ENCODE measurements at places on chromosomes 16 and 17.

DNA sequence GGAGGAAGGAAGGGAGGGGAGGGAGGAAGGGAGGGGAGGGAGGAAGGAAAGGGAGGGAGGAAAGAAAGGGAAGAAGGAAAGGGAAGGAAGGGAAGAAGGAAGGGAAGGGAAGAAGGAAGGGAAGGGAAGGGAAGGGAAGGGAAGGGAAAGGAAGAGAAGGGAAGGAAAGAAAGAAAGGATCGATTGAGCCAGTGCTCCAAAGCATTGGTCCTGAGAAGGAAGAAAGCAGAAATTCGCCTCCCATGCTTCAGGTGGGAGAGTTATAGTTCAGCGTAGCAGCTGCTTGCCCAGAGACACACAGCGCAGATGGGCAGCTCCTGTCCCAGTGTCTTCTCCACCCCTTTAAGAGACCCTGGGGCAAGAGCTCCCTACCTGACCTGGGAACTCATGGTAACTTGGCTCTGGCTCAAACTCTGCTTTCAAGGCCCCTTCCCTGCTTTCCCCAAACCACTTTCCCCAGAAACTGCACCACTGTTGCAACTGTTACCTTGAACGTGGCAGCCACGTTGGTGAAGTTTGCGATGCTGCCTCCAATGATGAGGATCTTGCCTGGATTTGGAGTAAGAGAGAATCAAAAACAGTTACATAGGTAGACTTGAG lies 14.4 kb downstream of the ACLY start:
- DNase-seq = no peak

GRCh38 chr17:78214016-78214705 lies at the start of gene BIRC5:
BIRC5 (plus strand) TSS chr17:78214253; CDS start chr17:78214317, 64 bp downstream.
- peak; percentile 94 for DNase-seq

DNA sequence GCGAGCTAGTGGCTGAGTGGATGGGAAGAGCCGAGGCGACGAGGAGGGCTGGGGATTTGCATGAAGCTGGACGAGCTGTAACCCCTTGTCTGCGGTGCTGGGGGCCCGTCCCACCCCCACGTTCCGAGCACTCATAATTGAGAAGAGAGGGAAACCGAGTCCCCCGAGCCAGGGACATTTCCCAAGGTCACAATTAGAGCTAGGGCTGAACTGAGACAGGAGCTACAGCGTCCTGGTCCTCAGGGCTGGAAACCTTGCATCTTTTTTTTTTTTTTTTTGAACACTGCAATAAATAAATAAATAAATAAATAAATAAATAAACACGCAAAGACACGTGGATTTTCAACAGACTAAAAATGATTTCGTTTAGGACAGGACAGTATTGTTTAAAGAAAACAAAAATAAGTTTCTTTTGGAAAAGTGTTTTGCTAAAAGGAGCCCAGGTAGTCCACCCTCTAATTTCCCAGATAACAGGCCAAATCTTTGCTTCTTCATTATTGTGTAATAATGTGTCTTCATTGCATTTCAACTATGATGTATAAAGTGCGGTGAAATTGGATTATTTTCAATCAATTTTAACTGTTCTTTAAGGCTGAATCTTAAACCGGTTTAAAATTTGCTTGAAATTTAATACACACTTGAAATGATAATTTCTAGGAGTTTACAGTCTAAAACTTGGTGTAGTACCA lies 992 bp downstream of the GDPD1 start:
- no peak for DNase-seq

GRCh38 chr16:73482310-73482709 lies 434.4 kb upstream of the ZFHX3 start:
- DNase-seq = peak; percentile 16

DNA sequence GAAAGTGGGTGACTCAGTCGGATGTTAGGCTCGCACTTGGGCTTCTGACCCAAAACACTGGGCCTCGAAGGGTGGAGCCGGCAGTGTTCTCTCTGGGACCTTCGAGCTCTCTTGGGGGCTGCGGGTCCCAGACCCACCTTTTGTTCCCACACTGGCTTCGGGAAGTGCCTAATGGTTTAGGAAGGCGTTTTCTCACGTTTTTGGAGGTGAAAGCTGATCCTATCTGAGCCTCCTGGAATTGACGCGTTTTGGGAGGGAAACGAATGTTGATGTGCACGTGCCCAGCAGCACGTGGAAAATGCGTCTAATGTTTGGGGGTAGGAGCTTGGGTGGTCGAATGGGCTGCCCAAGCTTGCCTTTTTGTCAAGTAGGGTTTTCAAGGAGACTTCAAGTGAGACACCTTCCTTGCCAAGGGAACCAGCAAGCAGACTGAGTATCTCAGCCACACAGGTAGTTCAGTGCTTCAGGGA lies 666 bp downstream of the HGS start:
- DNase-seq = no peak

DNA sequence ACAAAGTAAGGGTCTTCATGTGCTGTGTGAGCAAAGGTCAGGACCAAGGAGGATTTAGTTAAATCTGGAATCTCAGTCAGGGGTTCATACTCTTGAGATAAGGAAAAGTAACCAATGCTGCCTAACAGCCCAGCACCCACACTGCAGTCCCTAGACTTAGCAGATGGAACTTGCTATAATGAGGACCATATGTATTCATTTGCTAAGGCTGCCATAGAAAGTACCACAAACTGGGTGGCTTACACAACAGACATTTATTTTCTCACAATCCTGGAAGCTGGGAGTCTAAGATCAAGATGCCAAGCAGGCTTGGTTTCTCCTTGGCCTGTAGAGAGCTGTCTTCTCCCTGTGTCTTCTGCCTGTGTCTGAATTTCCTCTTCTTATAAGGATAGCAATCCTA lies 20.8 kb downstream of the ZP2 start:
- DNase-seq = no peak

- DNase-seq = peak; percentile 80
Observed at GRCh38 chr16:88754912-88755744, 29.9 kb downstream of the PIEZO1 start.

DNA sequence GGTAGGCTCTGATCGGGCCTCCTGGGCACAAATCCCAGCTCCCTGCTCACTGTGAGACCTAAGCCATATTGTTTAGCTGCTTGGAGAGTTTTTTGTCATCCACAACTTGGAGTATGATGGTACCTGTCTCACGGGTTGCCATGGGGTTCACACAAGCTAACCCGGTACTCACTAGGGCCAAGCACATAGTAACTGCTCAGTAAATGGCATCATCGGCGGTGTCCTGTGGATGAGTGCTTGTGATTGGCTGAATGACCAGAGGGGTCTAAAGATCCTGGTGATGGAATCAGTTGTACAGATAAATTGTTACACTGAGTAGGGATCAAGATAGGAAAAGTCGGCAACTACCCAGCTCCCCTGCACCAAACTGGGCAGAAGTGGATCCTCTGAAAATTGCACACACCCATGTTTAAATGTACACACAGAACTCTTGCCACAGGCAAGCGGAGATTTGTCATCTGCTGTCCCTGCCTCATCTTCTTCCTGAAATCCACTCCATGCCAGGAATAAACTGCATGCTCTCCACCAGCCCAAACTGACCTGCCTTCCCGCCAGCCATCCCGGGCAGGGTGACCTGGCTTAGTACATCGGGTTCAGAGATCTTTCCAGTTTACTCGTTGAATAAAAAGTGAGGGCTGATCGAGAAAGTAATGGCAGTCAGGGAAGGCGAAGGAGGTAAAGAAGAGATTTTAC lies 6.5 kb downstream of the MAPT start:
- no peak for DNase-seq

DNA sequence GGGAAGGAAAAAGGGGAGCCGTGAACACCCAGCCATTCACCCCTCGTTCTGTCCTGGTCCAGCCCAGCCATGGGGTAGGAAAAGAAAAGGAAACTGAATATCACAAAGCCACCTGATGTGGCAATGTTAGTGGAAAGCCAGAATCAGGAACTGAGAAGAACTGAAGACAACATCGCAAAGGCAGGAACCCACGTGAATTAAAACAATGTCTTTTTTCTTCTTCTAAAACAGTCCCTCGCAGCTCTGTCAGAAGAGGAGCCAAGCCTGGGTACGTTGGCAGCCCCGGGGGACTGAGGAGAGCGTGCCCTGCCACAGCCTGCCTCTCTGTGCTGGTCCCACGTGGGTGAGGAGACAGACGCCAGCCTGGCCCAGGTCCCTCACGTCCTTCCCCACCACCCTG lies 55.0 kb downstream of the ZNF423 start:
- DNase-seq = no peak

DNA sequence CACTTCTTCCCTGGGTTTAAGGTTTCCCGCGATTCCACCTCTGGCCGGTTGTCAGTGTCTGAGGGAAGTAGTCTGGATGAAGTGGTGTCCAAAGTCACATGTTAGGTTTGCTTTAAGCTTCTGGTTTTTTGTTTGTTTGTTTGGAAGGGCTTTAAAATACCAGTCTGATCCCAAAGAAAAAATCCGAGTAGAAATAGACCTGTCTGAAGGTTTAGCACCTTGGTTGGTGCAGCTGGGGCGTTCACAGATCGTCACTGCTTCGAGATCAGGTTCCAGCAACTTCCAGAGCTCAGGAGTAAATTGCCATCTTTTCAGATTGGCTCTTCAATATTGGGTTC lies 567 bp downstream of the TMEM97 start:
- no peak for DNase-seq

- no peak for DNase-seq
Observed at GRCh38 chr17:42178817-42179216, 2.1 kb downstream of the KCNH4 start.

- DNase-seq = no peak
Observed at GRCh38 chr17:80722661-80723060, 178.0 kb downstream of the RPTOR start.

DNA sequence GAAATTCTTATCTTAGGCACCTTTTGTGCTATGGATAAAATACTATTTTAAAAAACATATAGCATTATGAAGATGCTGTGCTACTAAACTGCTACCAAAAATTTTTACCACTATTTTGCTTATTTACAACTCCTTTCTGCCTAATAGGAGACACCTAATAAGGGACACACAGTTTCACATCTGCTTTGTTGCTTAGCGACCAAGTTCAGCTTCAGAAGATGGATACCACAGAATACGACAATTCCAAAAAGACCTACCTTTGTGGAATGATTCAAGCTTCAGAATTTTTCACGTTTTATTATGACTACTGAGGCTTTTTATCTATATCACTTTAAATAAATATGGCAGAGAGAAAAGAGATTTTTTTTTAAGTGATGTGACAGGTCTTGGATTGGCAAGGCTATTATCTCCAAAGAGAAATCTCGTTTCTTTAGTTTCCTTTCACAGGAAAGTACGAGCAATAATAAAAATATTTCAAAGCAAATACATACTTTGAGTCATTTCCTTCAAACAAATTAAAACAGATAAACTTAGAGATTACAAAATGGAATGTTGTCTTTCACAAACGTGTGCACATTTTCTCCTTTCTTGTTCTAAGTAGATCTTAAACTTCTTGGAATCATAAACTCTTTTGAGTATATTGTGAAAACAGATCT lies 35.4 kb downstream of the SPAG9 start:
- no peak for DNase-seq

DNA sequence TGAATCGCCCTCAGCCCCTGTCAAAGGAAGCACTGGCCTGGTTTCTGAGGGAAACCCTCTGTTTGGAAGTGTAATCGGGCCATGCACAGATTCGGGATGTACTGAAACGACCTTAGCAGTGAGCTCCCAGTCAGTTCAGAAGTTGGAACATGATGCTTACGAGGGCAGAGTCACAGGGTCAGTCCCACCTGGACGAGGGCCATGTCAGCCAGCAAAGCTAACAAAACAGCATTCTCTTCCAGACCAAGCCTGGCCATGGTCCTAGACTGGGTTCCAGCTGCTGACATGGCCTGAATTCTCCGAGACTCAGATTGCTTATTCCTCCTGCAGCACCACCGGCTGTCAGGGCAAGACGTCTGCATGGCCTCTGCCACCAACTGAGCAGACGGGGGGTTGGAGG lies 192.2 kb upstream of the WSCD1 start:
- no peak for DNase-seq

GRCh38 chr17:29909236-29910003 lies 20.6 kb downstream of the SSH2 start:
- no peak for DNase-seq

DNA sequence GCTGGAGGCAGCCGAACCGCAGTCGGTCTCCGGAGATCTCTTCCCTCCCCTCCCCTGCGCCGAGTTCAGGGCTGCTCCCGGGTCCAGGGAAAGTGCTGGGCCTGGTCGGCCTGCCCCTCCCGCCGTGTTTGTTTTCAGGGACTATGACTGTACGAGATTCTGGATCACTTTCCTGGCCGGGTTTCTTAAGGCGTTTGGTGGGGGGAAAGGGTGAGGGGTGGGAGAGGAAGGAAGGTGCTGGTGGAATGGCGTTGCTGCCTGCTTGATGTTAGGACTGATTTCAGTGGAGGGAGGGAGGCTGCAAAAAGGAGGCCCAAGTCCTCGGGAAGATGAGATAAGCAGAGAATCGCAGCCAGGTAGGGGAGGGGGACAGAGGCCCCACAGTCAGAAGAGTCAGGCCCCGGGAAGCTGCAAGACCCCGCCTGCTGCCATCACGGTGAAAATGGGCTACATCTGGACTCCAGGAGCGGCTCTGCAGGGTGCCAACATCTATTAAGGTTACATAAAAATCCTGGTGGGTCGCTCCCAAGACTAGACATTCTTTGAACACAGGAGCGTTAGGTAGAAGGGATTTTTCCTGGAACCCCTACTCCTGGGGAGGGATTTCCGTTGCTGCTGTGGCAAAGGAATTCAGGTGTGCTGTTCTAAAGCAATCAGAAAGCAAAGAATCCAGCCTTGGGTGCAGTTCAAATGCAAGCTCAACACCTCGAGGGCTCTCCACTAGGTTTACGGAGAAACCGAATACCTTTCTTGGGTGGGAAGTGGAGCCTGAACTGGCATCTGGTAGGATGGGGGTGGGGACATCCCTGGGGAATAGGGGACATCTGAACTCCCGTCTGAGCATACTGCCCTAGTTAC lies 1.2 kb downstream of the ARHGAP44 start:
- no peak for DNase-seq

DNA sequence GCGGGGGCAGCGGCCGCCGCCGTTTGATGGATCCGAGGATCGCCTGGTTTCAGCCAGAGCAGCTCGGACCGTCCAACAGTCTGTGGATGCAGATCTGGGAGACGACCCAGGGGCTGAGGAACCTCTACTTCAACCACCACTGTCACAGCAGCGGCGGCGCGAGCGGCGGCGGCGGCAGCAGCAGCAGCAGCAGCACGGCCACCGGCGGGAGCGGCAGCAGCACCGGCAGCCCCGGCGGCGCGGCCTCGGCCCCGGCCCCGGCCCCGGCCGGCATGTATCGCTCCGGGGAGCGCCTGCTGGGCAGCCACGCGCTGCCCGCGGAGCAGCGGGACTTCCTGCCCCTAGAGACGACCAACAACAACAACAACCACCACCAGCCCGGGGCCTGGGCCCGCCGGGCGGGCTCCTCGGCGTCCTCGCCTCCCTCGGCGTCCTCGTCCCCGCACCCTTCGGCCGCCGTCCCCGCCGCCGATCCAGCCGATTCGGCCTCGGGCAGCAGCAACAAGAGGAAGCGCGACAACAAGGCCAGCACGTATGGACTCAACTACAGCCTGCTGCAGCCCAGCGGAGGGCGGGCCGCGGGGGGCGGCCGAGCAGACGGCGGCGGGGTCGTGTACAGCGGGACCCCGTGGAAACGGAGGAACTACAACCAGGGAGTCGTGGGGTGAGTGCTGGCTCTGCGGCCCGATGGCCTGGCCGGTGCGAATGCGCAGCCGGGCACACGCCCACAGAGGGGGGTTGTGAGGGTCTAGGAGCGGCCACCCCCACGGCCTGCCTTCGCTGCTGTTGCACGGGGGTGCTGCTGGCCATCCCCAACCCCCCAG lies 702 bp downstream of the TENT4B start:
- DNase-seq = peak; percentile 72

GRCh38 chr17:7383742-7384488 lies 3.0 kb downstream of the TNK1 start:
- peak; percentile 86 for DNase-seq

All from islet precursor cell (in vitro differentiated cells).